ENCODE measurements at places on chromosomes 7 and 10.

- no peak for DNase-seq
Measured at GRCh38 chr10:75294518-75294865, 58.7 kb upstream of the COMTD1 start.

DNA sequence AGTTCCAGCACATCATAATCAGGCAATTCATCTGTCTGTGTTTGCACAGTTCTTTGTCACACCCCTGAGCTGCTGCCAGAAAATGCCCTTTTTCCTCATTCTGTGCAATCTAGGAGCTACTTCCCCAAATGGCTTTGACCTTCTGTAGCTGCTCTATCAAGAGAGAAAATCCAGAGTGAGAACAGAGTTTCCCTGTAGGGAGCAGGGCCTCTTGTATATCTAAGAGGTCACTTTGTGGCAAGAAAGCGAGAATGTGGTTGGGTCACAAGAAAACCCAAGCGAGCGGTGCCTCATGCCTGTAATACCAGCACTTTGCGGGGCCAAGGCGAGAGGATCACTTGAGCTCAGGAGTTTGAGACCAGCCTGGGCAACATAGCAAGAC, 24.3 kb downstream of the SLC29A3 start:
- DNase-seq = no peak

DNA sequence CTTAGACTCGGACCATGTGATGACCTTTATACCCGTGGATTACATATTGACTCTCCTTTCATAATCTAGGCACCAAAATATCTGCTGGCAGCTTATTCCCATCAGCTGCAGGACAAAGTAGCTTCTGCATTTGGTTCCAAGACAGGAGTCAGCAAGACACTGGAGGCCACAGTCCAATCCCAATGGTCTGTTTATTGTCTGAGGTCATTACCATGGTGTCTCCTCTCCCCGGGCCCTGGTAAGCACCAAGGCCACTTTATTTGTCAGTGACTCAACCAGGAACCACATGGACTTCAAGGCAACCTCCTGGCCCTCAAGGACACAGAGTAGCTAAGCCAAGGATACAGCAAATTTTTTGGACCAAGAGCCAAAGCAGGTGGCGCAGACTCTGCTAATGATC, 36.1 kb downstream of the KCNMA1 start:
- DNase-seq = no peak

- no peak for DNase-seq
Measured at GRCh38 chr7:91710881-91711280, 169.6 kb downstream of the MTERF1 start.

GRCh38 chr7:133633055-133633454, 380.2 kb downstream of the EXOC4 start:
- no peak for DNase-seq

DNA sequence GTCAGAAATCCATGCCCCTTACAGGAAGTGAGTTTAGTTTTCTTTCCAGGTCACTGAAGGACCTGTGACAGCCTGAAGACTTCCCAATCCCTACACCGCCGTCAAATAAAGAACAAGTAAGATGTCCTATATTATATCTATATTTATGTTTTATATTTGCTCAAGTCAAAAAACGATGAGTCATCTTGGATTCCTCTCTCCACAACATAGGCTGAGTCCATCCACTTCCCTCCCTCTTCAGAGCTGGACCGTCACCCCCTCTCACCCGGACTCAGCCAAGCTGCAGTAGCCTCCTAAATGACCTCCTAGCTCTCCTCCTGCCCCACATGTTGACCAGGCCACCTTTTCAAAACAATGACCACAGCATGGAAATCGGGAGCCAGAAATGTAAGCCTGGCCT, 53.5 kb downstream of the GLI3 start:
- DNase-seq = no peak

DNA sequence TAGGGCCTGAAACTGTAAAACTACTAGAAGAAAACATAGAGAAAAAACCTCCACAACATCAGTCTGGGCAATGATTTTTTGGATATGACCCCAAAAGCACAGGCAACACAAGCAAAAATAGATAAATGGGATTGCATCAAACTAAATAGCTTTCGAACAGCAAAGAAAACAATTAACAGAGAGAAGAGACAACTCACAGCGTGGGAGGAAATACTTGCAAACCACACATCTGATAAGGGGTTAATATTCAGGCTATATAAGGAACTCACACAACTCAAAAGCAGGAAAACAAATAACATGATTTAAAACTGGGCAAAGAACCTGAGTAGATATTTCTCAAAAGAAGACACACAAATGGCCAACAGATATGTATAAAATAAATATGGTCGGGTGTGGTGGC, 7.7 kb upstream of the GSTK1 start:
- no peak for DNase-seq

DNA sequence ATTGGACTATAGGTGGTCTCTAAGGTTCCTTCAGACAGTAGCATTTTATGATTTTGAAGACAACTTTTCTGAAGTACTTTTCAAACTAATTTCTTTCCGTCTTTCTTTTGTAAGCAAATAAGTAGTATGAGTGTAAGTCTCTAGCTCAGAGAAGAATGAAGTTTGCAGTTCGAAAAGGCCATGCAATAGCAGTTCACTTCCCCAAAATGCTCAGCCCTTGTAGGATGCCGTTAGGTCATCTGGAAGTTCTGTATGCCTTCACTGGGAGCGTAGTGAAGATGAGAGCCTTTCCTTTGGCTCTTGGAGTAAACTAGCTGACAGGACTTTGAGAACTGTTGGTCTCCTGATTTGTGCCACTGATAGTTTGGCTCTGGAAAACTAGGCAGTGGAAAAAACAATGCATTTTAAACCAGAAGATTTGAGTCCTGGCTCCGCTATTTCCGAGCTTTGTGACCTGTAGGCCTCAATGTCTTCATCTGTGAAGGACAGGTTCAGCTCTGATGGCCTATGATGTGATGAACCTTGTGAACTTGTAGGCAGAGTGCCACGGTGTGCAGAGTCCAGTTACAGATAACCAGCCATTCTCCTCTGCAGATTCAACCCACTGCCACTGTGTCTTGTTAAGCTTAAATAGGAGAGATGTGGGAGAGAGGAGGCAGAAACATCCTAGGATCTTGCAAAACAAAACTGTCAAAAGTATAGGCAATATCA, 18.8 kb downstream of the SGPL1 start:
- no peak for DNase-seq

- no peak for DNase-seq
Measured at GRCh38 chr10:123194056-123194455, 39.9 kb downstream of the BUB3 start.

GRCh38 chr10:71708301-71708703, 11.3 kb downstream of the C10orf105 start:
- no peak for DNase-seq

GRCh38 chr7:111734954-111735660, 172.8 kb upstream of the IMMP2L start:
- no peak for DNase-seq

GRCh38 chr10:60434418-60435046, 44.9 kb upstream of the ANK3 start:
- DNase-seq = peak; percentile 65

DNA sequence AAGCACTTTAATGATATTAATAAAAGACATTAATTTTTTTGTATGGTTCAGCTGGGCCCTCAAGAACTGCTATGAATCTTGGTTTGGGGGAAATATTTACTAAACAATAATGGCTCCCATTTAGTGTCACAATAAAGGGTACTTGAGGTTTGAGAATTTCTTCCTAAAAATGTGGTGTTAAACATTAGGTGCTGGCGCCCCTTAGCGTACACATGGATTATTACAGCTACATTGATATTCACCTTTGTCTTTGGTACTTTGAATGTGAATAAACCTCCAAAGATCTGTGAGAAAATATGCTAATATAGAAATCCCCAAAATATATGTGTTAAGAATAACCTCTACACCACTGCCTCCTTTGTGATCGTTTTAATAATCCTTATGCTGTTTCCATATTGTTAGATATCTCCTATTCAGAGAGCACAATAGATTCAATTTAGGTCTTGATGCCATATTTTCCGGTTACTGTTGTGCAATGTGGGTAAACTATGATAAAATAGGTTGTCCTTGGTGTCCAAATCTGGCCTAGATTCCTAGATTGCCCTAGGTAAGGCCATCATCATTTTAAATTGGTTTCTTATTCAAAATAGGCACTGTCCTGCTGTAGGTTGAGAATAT, 161.8 kb upstream of the CACNA2D1 start:
- DNase-seq = peak; percentile 31

- DNase-seq = no peak
Measured at GRCh38 chr10:101438881-101439391, 85.0 kb downstream of the BTRC start.

DNA sequence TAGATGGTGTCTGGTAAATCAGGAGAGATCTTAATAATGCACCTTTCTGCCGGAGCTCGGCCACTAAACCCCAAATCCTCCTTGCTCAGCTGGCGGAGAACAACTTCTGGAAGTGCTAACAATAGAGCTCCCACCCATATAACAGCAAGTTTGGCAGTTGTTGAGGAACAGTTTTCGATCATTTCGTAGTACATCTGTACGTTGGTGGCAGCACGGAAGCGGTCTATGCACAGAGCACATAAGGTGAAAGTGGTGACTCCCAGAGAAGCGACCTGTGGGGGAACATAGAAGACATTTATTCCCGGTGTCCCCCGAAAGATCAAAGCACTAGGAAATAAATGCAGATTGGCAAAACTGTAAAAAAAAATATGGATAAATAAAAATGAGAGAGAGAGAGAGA, 18.5 kb downstream of the GPR37 start:
- no peak for DNase-seq

DNA sequence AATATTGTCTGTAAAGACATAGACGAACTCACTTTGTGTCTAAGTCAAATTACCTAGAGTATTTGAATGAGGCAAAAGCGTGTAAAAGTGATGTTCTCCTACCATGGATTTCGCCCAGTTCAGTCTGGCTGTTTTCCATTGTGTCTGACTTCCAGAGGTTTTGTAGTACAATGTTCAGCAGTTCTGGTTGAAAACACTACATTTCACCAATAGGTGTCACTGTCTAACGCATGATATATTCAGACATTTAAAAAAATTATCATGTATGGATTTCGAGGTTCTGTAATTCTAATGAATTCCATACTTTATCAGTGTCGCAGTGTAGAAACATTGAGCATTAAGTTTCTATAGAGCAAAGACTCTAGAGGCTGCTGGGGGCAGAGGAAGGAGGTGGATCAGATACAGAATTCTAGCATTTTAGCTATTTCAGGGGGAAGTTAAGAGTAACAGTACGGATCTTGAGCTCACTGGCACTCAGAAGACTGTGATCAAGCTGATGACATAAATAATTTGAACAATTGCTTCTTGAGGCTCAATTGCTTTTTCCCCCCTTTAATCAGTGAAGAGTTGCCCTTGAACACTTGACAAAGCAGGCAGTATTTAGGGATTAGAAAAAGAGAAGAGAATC, 196.9 kb upstream of the RHOBTB1 start:
- peak; percentile 75 for DNase-seq

DNA sequence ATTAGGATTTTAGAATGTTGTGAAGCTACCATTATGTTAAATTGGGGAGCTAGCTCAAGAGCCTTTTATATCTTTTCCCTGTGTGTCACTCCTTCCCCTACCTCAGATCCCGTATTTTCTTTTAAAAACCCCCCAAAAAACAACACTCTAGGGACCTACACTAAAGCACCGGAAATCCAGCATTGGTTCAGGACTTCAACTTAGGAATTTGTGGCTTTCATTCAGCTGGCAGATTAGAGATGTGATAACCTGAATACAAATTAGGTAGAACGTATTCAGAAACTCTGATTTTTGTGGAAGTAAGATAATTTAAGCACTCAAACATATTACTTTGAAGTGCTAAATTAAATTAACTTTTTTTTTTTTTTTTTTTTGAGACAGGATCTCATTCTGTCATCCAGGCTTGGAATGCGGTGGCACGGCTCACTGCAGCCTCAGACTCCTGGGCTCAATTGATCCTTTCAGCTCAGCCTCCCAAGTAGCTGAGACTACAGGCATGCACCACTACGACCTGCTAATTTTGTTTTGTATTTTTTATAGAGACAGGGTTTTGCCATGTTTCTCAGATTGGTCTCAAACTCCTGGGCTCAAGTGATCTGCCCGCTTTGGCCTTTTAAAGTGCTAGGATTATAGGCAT, 6.8 kb downstream of the TBC1D12 start:
- DNase-seq = no peak

DNA sequence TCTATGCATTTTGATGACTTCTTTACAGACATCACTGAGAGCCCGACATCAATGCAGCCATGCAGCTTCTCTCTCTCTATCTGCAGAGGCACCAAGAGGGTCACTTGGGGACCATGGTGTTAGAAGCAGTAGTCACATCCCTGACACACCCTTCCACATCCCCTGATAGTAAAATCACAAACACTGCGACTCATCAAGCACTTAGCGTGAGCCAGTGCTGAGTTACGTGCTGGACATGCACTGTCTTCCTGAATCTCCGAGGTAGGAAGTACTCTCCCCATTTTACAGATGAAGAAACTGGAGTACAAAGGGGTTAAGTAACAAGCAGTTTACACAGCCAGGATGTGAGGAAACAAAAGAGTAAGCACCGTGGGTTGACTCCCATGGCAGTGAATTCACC, 109.2 kb downstream of the OSBPL3 start:
- DNase-seq = no peak

GRCh38 chr7:7114575-7115291, 67.6 kb upstream of the C1GALT1 start:
- no peak for DNase-seq

DNA sequence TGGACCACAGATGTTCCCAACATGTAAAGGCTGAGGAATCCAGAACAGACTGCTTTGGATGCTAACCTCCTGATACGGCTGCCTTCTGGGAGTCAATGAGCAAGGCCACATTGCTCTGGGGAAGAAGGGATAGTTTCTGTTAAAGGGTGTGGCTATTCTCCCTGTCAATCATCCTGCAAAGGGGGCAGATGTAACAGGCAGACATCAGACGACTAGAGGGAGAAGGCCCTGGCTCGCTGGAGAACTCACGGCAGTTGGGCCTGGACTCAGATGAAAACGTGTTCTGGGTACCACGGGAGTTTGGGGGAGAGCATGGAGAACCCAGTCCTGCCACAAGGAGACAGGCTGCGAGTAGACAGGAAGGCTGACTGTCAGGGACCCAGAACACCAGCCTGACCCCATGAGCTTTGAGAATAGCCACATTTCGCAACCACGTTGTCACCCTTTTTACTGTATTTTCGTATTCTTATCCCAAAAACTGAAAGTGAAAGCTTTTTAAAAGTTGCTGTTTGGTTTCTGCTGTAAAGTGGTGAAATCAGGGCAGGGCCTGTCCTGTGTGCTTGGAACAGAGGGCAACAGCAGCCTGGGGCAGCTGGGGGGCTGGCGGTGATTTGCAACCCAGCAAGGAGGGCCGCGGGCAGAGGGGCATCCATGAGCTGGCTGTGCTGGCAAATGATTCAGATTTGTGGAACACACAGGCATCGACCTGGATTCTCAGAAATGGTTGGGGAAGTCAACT, 95.3 kb downstream of the MYOF start:
- no peak for DNase-seq

DNA sequence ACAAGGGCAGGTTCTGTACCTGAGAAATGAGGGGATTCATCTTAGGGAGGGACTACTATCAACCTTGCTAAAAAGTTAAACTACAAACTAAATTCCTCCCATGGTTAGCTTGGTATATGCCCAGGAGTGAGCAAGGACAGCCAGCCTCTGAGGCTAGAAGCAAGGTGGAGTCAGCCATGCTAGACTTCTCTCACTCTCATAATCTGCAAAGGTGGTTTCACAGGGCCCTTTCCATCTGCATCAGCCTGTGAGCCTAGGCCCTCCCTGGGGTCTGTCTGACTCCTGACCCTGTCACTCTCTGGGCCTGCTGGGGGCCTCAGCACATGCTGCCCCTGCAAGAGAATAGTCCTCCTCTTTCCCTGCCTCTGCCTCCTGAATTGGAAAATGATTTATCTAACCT, 66.1 kb downstream of the ABCA13 start:
- DNase-seq = no peak

- DNase-seq = no peak
Measured at GRCh38 chr10:60856405-60856804, 78.1 kb downstream of the CDK1 start.

GRCh38 chr7:147485660-147486210, 1104.8 kb upstream of the C7orf33 start:
- no peak for DNase-seq

All from astrocyte of the cerebellum (primary cell).